ENCODE measurements at places on chromosomes 6 and 20.

DNA sequence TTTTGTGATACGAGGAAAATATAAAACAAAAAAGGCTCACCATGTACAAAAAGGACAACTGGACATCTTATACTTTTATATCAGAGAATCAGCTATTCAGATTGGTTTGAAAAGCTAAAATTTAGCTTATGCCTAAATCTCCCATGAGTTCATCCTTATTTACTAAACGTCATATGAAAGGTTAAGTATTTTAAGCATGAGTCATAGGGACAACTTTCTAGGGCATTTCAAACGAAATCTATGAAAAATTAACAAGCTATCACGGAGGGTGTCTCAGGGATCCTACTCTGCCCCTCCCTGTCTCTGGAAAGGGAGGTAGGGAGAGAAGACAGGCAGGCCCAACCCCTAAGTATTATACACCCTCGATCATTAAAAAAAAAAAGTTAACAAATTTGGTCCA lies 124.1 kb upstream of the LOC128125822 start:
- no peak for DNase-seq

DNA sequence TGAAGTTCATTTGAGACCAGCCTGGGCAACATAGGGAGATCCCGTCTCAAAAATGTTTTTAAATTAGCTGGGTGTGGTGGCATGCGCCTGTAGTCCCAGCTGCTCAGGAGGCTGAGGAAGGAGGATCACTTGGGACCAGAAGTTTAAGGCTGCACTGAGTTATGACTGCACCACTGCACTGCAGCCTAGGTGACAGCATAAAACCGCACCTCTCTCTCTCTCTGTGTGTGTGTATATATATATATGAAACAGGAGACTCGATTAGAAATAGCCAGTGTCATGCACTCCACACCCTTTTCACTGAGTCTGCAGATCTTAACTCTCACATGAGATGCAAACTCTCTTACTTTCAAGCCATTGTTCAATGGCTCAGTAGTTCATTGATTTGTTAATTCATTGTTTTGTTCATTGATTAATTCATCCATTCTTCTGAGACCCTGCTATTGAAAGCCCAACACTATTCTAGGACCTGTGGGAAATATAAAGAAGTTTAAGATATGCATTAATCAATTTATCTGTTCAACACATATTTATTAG lies 52.4 kb upstream of the MRPS10 start:
- no peak for DNase-seq

GRCh38 chr6:45289751-45290514 lies 38.2 kb upstream of the RUNX2 start:
- DNase-seq, result no peak

DNA sequence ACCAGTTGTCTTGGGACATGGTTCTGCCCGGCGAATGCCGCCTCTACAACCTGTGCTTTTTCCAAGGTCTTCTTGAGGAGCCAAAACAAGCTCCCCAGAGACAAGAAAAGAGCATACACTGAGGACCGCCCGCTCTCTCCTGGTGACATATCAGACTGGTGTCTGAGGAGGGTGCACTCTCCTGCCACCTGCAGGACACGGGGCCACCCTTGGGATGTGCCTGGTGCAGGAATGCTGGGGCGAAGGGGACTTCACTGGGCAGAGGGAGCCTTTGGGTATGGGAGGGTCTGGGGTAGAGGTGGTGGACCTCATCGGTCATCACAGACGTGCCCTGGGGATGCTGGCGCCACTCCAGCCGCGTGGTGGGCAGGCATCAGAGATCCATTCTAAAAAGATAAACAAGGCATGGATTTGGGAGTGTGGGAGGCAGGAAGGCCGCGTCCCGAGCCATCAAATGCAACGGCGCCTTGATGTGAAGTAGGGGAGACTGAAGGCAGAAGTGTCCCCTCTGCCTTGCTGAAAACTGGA lies 163.3 kb downstream of the CD83 start:
- DNase-seq, result no peak

- no peak for DNase-seq
Observed at GRCh38 chr6:162618448-162619002, 109.0 kb downstream of the PRKN start.

GRCh38 chr6:56270812-56271441 lies 23.5 kb upstream of the COL21A1 start:
- DNase-seq, result no peak

GRCh38 chr6:29561606-29562181 lies 2.2 kb upstream of the UBD start:
- no peak for DNase-seq

DNA sequence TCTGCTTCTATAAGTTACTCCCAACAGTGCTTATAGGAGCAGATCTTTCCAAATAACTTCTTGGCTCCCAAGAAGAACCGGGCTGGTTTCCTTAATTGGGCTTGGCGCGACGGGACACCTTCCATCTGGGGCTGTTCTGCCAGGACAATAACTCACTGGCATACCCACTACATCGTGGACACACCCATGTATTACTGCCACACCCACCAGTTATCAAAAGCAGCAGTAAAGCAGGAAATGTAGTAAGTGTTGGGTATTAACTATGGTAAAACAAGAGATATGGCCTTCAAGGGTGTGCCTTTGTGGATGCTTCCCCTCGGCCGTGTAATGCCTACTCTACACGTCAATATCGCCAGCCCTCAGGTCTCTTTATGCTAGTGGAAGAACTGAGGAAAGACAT lies 24.7 kb downstream of the CNKSR3 start:
- DNase-seq, result no peak

- no peak for DNase-seq
Observed at GRCh38 chr6:109263873-109264700, 118.2 kb downstream of the CD164 start.

- DNase-seq, result no peak
Observed at GRCh38 chr20:35908007-35908406, 46.3 kb downstream of the SCAND1 start.

DNA sequence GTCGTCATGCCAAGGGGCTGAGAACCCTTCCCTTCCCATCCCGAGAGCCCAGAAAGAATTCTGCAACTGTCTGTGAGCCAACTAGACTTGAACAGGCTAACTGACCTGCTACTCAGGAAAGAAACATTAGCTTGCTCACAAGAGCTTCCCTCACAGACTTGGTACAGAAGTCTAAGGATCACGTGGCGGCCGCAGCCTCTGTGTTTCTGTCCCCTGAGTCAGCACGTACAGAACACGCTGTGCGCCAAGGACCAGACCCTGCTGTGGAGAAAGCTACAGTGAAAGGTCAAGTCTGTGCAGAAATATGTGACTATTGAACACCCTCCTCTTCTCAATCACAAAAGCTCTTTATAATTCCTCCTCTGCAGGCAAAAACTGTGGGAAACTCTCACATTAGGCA lies 151.3 kb upstream of the QKI start:
- no peak for DNase-seq

GRCh38 chr6:30793521-30794194 lies 49.3 kb upstream of the IER3 start:
- DNase-seq, result peak; percentile 18

- no peak for DNase-seq
Observed at GRCh38 chr20:25081730-25082497, at the start of gene VSX1. Gene VSX1, minus strand, starts transcription at chr20:25082141. Its CDS starts 45 bp downstream, at chr20:25082096.

- no peak for DNase-seq
Observed at GRCh38 chr20:54065601-54066038, 4.8 kb downstream of the BCAS1 start.

- no peak for DNase-seq
Observed at GRCh38 chr6:129785756-129786135, 75.4 kb downstream of the TMEM244 start.

DNA sequence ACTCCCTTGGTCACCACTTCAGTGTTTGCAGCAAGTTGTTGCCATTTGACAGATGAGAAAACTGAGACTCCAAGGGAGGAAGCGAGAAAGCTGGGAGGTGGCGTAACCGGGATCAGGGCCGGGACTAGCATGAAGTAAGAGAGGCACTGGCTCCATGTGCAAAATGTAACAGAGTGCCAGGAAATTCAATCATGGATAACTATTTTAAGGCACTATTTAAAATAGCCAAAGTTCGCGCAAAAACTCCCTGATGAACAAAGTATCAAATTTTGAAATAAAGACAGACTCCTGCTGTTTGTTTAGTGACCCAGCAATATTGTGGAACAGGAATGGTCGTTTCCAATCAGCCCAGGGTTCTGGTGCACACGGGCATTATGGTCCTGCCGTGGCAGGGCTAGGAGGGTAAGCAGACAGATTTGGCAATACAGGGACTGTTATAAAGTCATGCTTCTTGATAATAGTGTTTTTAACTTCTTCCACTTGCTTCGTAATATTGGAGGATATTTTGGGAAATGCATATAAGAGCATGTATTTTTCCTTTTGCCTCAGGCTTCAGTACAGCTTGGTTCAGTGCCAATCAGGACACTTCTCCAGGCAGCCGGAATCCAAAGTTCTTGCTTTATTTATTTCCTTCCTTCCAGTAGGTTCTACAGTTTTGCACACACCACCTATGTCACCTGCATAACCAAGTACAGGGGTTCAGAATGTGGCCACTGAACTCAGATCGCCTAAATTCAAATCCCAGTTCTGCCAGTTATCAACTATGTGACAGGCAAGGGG lies 141.6 kb downstream of the EYA2 start:
- DNase-seq, result no peak

DNA sequence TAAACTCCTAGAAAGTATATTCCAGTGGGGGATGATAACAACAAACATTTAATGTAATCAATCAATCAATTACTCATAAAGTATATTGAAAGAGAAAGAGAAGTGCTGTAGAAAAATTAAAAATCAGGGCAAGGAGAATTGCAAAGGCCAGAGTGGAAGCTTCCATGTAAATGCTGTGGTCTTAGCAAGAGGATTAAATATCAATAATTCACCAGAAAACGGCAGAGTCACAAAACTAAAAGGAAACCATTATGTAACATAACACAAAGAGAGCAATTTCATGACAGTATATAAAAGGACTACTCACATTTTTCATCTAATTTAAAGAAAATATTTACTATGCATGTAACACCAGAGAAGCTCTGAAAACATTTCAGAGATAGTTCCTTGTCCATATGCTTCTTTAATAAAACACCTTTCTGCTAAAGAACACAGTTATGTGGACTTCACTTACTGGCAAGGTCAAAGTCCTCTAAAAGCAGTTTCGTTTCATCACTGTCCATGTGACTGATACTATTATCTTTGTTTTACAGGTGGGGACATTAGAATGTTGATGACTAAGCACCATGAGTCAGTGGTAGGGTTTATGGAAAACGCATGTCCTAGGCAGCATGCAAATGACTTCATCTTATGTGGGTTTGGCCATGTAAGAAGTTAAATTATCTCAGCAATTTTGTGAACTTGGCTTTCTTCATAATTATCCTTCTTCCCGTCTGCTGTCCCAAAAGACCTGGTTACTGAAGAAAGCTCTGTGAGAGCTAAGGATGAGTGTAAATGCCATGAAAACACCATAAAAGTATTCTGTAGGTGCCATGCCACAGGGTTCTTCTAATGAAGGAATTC lies 185.8 kb upstream of the TENT5A start:
- DNase-seq, result peak; percentile 46

DNA sequence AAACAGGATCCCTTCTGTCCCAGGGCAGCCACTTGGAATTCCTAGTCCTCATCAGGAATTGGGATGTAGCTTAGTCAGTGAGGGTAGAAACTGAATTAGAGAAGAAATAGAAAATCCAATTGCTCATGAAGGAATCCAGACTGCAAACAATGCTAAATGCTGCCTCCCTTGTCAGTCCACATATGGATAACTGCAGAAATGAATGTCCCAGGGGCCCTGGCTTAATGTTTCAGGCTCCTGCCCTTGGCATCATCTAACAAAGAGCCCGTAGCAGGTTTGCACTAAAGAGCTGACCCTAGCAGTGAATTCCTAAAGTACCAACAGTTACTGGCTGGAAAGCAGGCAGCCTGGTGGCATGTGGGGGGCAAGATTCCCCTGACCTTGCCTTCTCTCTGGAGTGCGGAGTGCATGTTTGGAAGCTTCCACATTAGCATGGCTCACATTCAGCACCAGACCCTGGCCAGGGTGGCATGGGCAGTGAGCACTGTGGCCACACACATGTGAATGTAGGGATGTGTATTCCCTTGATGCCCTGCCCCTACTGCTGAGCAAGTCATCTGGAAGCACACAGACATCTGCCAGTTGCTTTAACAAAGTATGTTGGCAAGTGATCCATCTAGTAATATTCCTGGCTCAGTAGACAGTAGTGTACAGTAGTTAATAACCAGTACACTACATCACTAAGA lies 394.5 kb downstream of the CDC5L start:
- DNase-seq, result no peak
